ENCODE measurements at places on chromosomes 12 and 14.
A peak's percentile ranks its signal among the peaks of the same experiment; 100 is the strongest.

DNA sequence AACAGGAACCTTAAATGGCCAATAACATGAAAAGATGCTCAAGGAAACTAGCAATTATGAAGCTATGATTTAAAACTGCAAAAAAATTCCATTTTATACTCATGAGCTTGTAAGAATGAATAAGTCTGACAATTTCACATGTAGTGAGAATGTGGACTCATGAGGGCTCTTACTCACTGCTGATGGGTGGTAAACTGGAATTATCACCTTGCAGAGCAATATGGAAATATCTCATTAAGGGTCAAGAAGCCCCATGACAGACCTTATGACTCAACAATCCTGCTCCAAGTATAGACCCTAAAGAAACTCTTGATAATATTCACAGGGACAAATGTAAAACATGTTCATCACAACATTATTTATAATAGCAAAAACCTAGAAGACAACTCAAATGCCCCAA, 23.5 kb upstream of the SMAGP start:
- no peak for DNase-seq

- DNase-seq, result no peak
Observed at GRCh38 chr12:89239534-89239933, 112.8 kb downstream of the DUSP6 start.

DNA sequence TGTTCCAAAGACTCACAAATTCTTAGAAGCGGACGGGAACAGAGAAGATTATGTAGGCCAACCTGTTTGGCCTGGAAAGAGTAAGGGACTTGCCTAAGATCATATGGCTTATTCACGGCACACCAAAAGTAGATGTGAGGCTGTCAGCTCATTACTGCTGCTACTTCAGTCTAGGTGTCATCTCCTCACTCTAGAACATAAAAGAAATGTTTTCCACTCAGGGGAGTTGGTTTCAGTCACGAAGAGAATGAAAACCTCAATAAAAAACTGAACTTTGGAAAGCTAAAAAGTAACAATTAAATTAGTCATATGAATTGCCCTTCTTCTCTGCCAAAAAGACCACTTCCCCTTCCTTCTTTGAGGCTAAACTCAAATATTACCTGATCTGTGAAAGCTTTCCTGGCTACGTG, 658 bp upstream of the CEP128 start:
- no peak for DNase-seq

GRCh38 chr14:77791225-77791600, 8.7 kb upstream of the ADCK1 start:
- no peak for DNase-seq

DNA sequence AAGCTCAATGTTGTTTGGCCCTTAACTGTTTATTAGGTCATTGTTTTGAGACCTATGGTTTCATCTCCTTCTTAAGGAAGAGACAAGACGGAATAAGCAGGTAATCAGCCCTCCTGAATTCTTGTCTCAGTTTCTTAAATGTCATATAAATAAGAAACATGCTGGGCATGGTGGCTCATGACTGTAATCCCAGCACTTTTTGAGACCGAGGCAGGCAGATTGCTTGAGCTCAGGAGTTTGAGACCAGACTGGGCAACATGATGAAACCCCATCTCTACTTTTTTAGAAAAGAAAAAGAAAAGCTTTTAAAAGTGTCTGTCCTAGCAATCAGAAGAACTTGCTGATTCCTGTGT, 5.1 kb downstream of the MTRFR start:
- DNase-seq, result no peak

DNA sequence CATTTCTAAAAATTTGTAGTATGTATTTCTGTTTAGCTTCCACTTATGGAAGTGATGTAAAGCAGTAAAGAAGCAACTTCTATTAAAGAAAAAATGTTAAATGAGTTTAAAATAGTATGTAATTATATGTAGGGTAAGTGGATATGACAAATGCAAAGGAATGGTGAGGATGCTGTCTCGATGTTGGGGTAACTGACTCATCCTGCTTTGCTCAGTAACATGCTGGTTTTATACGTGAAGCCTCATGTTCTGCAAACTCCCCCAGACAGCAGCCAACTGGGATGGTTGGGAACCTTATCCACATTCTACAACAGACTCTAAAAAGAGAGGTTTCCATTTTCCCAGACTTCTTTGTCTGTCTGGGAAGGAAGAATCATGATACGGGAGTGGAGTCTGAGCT, 1006.4 kb upstream of the TMEM132C start:
- DNase-seq, result no peak

- DNase-seq, result no peak
Observed at GRCh38 chr14:21267431-21267845, 1.8 kb downstream of the HNRNPC start.

DNA sequence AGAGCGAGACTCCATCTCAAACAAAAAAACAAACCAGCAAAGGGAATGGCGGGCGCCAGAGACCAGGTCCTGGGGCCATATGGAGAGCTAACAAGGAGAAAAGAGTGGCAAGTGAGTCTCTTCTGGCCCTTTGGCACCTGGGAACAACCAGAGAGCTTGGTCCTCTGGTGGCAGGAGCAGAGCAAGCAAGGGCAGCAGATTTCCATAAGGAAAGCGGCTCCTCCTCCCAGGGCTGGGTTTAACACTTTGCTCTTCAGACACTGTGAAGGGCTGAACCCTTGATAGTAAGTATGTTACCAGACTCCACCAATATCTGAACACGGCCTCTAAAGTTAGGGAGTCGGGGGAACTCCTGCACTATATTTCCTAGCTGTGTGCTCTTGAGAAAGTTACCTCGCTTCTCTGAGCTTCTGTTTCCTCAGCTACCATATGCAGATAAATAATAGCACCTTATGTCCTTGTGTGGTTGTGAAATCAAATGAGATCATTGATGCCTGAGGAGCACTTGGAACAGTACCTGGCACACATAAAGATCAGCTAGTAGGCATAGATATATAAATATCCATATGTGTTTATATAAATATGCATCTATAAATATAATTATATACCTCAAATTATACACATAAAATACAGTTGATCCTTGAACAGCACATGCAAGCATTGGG, 33.4 kb upstream of the PLEKHG6 start:
- DNase-seq, result no peak

DNA sequence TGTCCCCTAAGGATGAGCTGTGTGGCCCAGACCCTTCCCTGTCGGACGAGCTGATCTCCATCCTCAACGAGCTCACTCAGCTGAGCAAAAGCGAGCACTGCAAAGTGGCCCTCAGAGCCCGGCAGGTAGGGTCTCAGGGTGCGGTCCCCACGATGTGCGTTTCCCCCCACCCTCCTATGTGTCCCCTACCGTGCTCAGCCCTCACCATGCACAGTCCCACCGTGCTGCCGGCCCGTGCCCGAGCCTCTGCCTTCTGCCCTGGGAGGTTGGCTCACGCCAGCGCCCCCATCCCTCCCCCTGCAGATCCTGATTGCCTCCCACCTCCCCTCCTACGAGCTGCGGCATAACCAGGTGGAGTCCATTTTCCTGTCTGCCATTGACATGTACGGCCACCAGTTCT, 86.6 kb downstream of the FOXN4 start:
- DNase-seq, result no peak

DNA sequence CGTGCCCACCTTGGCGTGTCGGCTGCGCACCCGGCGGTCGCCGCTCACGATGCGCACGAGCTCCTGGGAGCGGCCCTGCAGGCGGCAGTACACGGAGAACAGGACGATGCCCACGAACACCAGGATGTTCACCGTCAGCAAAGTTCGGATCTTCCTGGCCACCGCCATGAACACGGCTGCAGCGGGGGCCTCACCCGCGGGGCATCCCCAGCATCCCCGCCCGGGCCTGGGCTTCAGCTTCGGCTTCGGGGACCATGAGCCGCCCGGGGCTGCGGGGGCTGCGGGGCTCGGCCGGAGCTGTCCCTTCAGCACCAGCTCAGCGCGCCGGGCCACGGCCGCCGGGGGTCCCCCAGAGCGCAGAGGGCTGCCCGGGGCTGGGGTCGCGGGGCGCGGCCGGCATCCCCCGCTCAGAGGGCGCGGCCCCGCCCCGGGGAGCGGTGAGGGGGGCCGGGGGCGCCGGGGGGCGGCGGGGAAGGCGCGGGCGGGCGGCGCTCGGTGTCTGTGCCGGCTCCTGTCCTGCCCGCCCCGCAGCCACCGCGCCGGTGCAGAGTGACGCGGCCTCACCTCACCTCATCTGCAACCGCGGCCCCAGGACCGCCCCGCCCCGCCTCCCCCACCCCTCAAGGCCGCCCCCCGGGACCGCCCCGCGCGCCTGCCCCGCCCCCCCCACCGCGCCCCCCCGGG, at the start of gene GALNT9:
Gene GALNT9 (minus strand): TSS at position 554 of the 684 bp plus-strand sequence. CDS start 386 bp downstream, at position 168.
- no peak for DNase-seq

DNA sequence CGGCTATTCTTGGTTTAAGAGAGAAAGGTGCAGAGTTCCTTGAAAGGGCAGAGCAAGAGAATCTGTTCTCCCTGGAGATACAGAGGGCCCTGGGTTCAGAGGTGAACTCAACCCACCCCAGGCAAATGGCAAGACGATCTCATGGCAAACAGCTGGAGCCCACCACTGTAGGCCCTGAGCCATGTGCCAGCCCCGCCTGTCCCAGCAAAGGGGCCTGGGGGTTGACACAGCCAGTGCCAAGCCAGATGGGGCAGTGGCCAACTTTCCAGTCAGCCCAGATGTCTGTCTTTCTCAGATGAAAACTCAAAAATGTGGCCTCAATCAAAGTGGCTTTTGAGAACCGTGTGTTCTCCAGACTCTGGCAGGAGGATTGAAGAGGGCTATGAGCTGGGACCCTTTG, 51.8 kb downstream of the ISCA2 start:
- DNase-seq, result no peak

DNA sequence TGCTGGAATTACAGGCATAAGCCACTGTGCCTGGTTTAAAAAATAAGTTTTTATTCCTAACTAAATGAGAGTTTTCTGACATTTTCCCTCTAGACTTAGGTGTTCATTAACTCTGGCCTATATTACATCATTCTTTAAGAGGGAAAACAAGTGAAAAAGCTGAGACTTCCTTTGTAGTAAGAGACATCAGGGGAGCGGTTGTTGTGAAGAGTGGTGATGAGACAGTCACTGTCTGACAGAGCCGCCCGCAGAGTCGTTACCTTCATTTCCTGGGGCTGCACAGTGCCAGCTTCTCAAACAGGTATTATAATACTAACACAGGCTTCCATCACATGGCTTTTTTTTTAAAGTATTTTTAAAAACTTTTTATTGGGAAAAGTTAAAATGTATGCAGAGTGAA, 19.7 kb upstream of the TDRD9 start:
- no peak for DNase-seq

DNA sequence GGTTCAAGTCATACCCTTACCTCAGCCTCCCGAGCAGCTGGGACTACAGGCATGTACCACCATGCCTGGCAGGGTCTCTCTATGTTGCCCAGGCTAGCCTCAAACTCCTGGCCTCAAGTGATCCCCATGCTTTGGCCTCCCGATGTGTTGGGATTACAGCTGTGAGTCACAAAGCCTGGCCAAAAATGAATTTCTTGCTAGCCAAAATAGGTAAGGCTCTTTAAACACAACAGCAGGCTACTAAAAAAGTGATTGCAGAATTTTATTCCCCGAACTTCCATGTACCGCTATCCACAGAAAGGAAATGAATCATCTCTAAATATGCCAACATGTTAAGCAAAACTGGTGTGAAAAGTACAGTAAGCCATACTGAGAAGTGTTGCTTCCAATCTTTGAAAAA, 50.6 kb downstream of the WDHD1 start:
- DNase-seq, result no peak

GRCh38 chr12:105921872-105922669, 216.7 kb downstream of the NUAK1 start:
- no peak for DNase-seq

- no peak for DNase-seq
Observed at GRCh38 chr14:67444395-67444794, 32.4 kb upstream of the PLEK2 start.

GRCh38 chr14:48429512-48429911, 754.1 kb upstream of the MDGA2 start:
- no peak for DNase-seq

DNA sequence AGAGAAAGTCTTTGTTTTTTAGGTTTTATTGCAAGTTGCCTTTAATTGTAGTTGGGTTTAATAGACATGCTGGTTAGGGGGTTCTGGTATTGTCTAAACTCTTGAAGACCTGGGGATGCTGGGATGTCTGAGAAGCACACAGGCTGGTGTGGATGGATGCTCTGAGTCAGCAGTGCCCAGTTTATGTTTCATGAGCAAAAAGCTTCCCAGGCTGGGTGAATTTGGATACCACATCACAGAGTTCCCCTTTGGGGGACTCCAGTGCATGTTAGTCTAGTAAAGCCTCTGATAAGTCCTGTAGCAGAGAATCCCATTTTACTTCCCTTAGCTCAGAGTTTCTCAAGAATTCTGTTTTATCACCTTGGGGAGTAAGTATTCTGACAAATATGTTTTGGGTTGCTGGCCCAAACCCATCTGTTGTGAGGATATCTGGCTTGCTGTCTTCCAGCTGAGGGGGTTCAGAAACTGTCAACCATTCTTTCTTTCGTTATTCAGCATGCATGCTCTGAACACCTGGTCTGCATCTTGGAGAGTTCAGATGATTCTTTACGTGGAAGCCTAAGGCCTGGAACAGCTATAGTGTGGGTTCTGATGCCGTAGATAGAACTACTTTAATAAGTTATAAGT, 509.1 kb downstream of the VRK1 start:
- no peak for DNase-seq

GRCh38 chr12:113232840-113233585, 11.7 kb downstream of the TPCN1 start:
- DNase-seq, result peak; percentile 60

GRCh38 chr14:26873362-26873960, 275.6 kb upstream of the NOVA1 start:
- DNase-seq, result no peak

DNA sequence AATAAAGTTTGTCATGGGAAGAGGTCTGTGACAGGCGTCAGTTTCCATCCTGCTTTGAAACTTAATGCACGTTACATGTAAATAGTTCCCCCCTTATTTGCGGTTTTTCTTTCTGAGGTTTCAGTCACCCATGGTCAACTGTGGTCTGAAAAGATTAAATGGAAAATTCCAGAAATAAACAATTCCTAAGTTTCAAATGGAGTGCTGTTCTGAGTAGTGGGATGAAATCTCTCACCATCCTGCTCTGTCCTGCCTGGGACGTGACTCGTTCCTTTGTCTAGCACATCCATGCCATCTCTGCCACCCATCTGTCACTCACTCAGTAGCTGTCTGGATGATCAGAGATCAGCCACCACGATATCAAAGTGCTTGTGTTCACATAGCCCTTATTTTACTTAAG, 51.3 kb upstream of the DICER1 start:
- no peak for DNase-seq

DNA sequence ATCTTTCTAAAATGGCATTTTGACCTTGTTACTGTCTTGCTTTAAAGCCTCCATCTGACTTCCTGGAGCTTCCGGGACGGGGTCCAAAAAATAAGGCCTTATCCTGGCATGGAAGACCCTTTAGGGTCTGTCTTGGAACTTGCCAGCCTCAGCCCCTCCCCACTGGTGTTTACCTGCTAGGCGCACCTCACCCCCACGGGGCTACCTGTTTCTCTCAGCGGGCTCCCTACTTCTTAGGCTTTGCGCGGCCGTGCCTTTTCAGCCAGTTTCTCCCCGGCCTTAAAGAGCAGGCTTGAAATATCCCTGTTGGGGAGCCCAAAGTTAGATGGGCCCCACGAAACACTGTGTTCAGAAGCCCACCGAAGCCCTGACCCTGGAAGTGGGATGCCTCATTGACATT, 5.1 kb downstream of the RTL1 start:
- DNase-seq, result no peak

Data from NCI-H2081 treated with DMSO at 0.1 percent for 48 hours (cell line).